ENCODE measurements at places on chromosomes 4 and X. TPM values are rescaled to one million over a fixed set of nuclear protein-coding genes. Genes with fewer than 3 reads are reported as not detected.
A peak's percentile ranks its signal among the peaks of the same experiment; 100 is the strongest.

XK gene
- 27.8 TPM for total RNA-seq

PPP4R3C gene
- total RNA-seq = not detected

CSAG1 gene
- total RNA-seq = not detected

SYNPO2 gene
- 9.5 TPM for total RNA-seq

TRPC5OS gene
- not detected for total RNA-seq

ARAP2 gene
- 19.3 TPM for total RNA-seq

CT45A2 gene
- total RNA-seq = not detected

DNA sequence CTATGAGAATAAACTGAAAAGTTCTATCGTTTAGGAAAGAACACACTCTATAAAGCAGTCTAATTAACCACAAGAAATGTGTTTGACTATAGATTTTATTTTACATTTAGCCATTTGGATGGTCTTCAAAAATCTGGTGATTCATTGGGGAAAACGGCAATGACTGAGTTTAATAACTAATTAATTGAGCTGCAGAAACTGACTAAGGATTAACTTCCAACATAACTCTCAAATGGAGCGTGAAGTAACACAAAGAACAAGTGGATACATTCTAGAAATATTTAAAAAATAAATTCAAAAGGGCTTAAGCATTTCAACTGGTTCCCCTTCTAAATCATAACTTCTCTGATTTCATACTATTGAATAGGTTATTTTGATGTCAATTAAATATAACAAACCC is 1582.4 kb downstream of the PCDH18 start:
- DNase-seq = no peak

- no peak for DNase-seq
Observed at GRCh38 chrX:1520350-1520749, 16.6 kb downstream of the P2RY8 start.

- DNase-seq = no peak
Observed at GRCh38 chr4:168854350-168854921, 155.6 kb downstream of the CBR4 start.

DNA sequence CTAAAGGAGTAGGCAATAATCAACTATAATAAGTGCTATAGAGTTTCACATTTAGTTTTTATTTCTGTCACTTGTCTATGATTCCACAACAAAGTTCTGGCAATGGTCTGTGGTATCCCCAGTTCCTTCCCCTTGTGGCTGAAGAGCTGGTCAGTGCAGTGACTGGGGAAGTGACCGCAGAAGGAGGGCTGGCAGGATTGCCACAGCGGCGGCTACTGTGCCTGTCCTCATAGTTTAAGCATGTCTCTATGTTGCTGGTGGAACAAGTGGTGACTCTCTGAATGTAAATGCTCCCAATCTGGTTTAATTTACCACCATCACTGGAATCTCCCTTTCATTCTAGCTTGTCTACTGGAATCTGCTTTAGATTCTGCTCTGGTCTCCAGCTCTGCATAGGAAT is 170.6 kb upstream of the GK2 start:
- no peak for DNase-seq

DNA sequence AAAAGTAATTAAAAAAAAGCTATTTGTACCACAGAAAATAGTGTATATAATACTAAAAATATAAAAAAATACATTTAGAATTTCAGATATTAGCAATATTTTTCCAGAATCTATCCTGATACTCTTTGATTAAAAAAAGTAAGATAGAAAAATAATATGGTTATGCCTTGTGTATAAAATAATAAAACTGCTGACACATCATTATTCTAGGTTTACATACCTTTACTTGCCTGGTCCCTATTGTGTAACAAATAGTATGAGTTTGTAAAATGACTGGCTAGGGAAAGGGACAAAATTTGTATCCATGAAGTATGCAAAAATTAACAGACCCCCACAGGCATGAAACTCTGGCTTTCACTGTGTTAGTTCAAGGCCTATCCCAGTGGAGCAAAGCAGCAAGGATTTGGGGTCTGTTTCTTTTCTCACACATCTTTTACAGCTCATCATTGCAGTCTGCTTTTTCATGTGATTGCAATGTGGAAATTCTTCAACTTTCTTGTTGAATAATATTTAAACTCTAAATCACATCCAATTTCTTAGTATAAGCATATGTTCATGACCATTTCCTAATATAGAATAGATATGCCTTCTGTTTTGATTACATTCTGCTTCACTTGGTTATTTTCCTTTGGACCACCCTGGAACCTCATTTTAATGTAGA is 136.7 kb upstream of the PCDH18 start:
- no peak for DNase-seq

- DNase-seq = no peak
Observed at GRCh38 chr4:41145571-41146078, 68.7 kb downstream of the APBB2 start.

GRCh38 chrX:148380650-148381561 is 119.5 kb upstream of the AFF2 start:
- no peak for DNase-seq

DNA sequence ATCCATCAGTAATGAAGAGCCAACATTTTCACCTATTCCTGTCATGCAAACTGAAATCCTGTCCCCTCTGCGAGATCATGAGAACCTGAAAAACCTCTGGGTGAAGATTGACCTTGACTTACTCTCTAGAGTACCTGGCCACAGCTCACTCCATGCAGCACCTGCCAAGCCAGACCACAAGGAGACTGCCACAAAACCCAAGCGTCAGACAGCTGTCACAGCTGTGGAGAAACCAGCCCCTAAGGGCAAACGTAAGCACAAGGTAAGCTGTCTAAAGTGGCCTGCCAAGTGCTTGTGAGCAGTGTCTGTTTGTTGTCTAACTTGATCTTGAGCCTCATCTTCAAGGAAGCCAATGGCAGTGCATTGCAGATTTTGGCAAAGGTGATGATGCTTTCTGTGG is 455.9 kb downstream of the AFF2 start:
- DNase-seq = no peak

- no peak for DNase-seq
Observed at GRCh38 chr4:103150677-103151076, 47.5 kb downstream of the CENPE start.

- peak; percentile 63 for DNase-seq
Observed at GRCh38 chr4:2408401-2408958, 10.0 kb downstream of the ZFYVE28 start.

DNA sequence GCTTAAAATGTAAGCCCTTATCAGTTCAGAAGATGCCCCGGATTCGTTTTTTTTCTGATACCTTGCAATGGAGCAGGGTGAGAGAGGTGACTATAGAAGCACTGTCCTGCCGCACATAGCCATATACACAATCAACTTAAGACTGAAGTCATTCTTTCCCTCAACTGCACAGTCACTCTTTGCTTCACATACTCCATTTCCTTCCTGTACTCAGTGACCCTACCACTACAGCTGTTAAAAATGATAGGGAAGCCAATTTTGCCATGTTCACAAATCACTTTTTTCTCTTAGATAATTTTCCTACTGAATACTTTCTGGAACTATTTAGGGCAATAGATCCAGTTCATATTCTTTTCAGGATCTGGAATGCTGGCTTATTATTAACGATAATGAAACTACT is 300.0 kb downstream of the ANK2 start:
- no peak for DNase-seq

DNA sequence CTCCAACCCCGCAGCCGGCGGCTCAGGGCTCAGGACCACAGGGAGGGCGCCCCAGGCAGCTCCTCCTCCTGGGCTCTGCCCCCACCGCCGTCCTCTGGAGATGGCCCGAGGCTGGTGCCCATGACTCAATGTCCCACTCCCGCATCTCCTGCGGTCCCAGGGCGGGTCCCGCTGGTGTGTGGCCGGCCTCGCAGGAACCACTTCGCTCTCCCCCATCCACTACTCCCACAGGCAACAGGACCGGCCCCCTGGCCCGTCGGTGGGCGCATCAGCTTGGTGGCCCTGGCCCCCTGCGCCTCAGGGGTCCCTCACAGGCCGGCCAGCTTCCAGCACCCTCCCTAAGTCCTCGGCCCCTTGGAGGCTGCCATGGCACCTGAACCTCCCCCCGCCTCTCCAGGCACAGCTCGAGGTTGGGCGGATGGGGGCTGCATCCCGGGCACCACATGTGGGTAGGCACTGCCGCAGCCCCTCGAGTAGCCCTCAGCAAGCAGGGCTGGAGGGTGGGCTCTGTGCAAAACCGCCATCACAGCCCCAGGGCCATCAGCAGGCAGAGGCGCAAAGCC is 22.8 kb upstream of the SPON2 start:
- peak; percentile 21 for DNase-seq

DNA sequence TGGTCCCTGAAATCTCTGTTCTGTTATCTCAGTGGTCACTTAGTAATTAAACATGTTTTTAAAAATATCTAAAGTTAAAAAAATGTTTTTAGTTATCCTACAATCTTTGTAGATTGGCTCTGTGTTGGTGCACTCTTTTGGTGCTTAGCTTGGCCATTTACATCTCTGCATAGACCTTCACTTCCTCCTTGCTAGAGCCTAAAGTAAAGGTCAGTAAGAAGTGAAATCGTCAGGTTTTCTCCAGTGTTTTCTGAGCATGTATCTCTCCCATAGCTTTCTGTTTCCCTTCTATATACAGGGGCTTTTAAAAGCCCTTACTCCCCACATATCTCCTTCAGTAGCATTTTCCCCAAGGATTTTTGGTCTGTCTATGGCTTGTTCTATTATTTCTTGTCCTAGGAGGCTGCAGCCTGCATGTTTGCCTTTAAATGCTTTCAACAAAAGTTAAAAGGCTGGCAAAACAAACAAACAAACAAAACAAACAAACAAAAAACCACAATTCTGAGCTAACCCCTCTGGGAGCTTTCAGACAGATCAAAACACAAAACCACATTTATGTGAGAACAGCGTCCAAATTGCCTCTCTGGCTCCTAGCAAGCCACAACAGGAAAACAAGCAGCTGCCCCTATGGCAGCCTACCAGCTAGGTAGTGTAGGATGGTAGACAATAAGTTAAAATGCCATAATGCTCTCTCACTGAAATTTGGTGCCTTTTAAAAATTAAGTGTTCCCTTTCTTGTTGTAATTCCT is 27.3 kb upstream of the GPRASP2 start:
- no peak for DNase-seq

GRCh38 chr4:188781655-188782054 is 642.4 kb downstream of the TRIML1 start:
- no peak for DNase-seq

DNA sequence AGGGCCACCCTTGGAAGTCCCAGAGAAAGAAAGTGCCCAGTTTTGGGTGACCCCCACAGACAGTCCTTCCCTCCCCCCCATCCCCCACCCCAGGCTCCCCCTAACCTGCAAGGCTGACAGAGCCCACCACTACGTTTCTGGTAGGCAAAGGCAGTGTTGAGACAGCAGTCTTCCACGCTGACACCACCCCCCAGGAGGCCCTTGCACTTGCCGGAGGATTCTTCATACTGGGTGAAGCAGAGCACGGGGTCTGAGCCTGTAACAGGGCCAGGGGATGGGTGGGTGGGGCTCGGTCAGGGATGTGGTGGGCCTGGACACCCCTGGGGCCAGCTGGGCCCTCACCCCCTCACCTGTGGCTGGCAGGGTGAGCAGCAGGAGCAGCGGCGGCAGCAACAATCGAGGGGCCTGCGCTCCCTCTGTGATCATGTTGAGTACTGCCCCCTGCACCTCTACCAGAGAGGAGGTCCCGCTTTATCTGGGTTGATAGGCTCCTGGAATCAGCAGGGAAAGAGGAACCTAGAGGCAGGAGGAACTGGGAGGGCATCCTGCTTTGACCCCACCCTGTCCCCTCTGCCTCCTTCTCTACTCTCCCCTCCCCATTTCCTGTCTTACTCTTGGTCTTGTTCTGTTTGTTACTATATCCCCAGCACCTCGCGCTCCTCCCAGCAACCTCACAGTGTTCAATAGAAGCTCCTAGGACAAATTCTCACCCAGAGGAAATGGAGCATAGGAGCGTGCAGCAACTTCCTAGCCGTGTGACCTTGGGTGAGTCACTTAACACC is at the start of gene CFP:
TSS of gene CFP (minus strand) at position 512 of the 782 bp plus-strand sequence. CDS start at position 426, 86 bp downstream.
- no peak for DNase-seq

- DNase-seq = no peak
Observed at GRCh38 chrX:153410888-153411254, 401 bp upstream of the ZFP92 start.

- no peak for DNase-seq
Observed at GRCh38 chr4:120545391-120545790, 377.1 kb downstream of the PRDM5 start.

DNA sequence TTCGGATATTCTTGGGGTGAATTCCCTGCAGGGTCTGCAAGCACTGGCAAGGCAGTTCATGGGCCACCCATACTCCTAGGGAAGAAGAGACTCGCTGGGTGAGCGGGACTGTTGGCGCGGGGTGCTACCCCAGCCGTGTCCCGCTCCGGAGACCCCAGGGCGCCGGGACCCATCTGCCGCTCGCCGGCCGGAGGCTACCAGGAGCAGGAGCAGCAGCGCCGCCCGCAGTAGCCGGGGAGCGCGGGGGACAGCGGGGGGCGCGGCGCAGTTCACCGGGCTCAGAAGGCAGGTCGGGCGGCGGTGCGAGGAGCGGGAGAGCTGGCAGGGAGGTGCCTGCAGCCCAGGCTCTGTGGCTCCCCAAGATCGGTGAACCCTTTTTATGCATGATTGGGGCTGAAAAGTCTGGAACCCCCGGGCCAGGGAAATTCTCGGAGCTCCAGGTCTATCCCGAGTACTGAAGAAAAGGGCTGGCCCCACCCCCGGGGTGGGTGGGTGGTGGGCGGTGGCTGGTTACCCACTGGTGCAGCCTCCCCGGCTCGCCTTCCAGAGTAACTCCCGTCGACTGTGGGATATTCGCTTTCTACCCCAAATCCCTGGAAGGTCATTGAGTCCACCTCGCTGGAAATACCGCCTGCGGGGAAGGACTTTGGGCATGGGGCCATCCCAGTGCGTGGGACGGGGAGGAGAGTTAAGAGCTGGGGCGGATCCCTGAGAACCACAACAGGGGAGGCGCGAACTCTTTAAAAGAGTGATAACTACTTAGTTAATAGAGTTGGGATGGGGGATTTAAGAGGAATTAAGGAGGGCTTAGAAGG is 37.6 kb downstream of the PF4 start:
- DNase-seq = peak; percentile 57

- no peak for DNase-seq
Observed at GRCh38 chr4:98838977-98839618, 89.8 kb downstream of the EIF4E start.

DNA sequence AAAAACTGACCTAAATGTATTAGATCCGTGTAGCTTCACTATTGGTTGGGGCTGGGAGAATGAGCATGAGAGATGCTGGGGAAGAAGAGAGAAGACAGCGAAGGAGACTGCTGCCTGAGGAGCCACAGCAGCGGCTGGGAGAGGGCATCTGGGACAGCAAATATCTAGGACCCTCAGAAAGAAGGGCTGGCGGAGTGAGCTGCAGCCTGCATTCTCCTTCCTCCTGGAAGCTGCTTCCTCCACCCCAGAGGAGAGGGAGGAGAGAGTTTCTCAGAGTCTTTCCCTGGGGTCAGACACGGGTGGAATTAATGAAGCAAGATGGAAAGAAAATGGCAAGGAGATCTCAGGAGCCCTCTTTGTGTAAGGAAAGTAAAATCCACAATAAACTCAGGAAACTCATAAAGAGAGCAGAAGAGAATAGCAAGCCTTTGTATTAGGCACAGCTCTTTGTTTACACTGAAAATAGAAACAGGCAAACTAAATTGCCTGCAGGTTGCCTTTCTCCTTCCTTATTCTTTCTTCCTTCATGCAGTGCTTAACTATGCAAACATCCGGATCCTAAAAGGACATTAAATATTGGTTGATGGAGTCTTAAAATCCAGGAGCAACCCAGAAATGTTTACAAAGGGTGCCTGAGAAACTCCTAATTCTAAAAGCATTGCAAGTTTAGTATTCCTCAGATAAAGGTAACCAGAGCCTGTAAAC is 130.3 kb upstream of the GALNT7 start:
- DNase-seq = peak; percentile 30
